ENCODE measurements at places on chromosomes 6 and 20.

- no peak for DNase-seq
These were observed 252.8 kb upstream of the HS3ST5 start for GRCh38 chr6:114595591-114595990.

GRCh38 chr6:31053873-31054272 lies 43.6 kb downstream of the MUC22 start:
- DNase-seq, result no peak

GRCh38 chr6:76790045-76790796 lies 673.1 kb downstream of the HTR1B start:
- no peak for DNase-seq

DNA sequence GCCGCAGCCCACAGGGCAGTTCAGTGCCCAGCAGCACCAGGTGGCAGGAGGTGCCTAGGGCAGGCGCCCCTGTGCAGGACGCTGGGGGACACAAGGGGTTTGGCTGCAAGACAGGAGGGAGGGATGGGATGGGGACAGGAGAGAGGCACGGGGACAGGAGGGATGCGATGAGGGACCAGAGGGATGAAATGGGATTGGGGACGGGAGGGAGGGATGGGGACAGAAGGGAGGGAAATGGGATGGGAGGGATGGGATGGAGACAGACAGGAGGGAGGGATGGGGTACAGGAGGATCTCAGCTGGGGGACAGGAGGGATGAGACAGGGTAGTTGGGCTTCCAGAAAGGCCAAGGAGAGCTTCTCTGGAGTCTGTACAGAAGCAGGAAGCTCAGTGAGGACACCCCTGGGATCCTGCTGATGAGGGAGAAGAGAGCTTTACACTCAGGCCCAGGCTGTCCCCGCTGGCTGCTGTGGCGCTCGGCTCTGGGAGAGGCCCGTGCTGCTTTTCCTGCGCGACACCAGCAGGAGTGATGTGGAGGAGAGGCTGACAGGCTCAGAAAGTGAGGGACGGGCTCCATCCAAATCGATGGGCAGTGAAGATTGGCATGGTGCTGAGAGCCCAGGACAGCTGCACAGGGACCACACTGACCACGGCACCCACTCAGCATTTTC lies 400.8 kb downstream of the SMOC2 start:
- DNase-seq, result no peak

DNA sequence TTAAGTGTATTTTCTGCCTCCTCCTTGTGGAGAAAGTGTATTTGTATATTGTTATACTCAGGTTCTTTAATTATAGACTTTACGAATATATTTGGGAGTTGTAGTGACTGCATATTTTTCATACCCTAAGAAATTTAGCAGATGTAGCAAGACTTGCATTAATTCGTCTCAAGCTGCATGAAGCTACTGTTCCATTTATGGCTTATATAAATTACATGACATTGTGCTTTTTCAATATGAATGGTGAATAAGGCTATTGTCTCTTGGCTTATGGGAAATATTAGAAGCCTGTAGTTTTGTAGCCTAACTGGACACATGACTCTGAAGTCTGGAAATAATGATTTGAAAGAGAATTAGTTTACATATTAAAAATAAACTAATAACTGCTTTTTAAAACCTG lies 2.4 kb downstream of the ADGRG6 start:
- no peak for DNase-seq

- no peak for DNase-seq
These were observed 112.7 kb downstream of the NRSN1 start for GRCh38 chr6:24238700-24239099.

DNA sequence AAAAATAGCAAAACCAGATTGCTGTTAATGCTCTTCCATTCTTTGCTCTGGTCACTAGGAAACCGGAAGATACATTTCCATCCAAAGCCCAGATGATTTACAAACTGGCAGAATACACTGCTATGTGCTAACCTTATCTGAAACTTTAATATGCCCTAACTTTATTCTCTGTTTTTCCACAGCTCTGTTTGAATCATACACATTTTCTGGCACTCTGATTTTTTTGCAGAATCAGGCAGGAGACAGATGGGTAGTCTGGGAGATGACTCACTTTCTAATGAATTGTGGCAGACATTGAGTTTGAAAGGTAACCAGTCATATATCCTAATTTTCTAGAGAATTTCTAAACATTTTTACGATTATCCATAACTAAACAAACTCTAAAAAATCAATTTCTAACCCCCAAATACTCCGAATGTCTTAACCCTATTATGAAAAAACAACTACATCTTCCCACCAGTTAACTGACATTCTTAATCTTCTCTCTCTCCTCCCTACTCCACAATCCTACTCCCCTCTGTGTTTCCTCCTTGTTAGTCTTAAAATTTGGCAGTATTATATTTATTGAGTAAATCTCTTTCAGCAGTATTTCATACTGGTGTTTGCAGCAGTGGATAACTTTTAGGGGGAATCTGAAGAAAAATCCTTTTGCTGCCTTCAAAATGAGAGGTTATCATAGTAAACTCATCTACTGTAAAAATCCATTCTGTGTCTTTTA lies 63.5 kb downstream of the MAN1A1 start:
- DNase-seq, result no peak

DNA sequence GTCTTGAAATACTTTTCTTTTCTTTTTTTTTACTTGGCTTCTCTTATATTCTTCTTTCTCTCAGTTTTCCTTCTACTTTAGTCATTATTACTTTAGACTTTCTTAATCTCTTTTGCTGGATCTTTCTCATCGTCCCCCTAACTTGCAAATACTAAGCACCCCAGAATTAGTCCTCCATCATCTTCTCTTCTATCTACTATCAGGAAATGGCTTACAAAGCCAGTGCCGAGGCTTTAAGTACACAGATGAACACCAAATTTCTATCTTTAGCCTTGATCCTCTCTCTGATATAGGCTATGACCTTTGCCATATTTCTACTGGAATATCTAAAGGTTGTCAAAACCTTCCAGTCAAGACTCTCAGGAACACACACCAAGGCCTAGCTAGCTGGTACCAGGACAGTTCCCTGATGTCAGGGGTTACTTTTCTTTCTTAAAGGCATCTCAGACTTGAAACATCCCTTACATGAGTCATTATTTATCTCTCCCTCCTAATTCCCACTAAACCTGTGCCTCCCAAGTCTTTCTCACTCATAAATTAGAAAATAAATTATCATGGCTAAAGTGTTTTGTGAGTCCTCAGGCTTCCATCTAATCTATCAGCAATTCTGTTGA lies 278.6 kb upstream of the TCF21 start:
- no peak for DNase-seq

DNA sequence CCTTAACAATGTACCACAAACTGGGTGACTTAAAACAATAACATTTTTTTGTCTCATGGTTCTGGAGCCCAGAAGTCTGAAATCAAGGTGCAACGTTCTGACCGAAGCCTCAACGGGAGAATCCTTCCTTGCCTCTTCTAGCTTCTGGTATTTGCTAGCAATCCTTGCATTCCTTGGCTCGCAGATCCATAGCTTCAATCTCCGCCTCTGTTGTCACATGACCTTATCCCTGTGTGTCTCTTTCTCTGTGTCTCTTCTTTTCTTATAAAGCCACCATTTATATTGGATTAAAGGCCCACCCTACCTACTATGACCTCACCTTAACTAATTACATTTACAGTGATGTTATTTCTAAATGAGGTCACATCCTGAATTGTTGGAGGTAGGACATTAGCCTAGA lies 37.2 kb upstream of the DOK5 start:
- no peak for DNase-seq

GRCh38 chr6:16333580-16333979 lies 95.2 kb downstream of the GMPR start:
- no peak for DNase-seq

DNA sequence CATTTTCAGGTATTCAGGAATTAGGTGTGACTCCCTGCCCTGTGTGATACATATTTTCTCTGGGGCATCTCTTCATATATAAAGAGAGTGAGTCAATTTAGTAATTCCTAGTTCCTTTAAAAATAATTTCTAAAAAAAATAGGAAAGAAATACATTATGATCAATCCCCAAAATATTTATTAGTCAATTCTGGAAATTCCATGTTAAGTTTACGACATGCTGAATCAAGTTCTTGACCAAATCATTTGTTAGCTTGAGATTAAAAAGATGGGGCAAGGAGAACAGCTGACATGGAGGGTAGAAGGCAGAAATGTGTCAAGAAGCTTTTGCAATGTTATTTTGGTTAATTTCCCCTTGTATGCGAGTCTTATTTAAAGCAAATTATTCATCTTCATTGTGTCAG lies 22.7 kb upstream of the PRDM1 start:
- no peak for DNase-seq

GRCh38 chr20:19727251-19727847 lies 30.7 kb upstream of the RIN2 start:
- DNase-seq, result no peak

DNA sequence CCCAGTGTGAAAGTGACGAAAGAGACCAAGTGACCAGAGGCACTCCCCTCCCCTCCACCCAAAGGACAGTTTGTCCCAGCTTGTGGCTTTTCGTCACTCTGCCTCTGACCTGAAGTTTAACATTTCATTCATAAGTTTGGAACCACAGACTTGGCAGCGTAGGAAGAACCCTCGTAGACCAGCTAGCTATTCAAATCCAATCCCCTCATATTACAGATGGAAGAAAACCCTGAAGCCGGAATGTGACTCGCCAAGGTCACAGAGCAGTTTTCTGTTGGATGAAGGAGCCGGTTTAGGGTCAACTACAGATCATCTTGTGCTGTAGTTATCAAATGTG lies 3.9 kb upstream of the SYS1 start:
- DNase-seq, result no peak

GRCh38 chr6:31462026-31462963 lies 35.6 kb upstream of the MICB start:
- DNase-seq, result no peak

DNA sequence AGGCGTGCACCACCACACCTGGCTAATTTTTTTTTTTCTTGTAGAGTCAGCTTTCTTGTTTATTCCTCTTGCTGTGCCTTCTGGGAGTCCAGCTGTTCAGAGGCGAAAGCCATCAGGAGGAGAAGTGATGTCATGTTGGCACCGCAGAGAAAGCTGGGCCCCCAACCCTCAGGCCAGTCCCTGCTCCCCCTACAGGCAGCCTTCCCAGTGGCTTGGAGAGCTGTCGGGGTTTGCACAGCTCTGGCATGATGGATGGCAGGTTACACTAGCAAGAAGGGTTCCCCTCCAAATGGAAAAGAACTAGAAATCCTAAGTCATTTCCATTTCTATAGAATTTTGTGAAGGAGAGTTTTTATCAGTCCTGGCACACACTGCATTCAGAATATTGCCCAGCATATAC lies 72.6 kb downstream of the C6orf52 start:
- DNase-seq, result no peak

- DNase-seq, result no peak
These were observed 42.8 kb downstream of the MYO6 start for GRCh38 chr6:75791881-75792280.

- peak; percentile 66 for DNase-seq
These were observed 7.2 kb downstream of the GCNT2 start for GRCh38 chr6:10528158-10528981.

DNA sequence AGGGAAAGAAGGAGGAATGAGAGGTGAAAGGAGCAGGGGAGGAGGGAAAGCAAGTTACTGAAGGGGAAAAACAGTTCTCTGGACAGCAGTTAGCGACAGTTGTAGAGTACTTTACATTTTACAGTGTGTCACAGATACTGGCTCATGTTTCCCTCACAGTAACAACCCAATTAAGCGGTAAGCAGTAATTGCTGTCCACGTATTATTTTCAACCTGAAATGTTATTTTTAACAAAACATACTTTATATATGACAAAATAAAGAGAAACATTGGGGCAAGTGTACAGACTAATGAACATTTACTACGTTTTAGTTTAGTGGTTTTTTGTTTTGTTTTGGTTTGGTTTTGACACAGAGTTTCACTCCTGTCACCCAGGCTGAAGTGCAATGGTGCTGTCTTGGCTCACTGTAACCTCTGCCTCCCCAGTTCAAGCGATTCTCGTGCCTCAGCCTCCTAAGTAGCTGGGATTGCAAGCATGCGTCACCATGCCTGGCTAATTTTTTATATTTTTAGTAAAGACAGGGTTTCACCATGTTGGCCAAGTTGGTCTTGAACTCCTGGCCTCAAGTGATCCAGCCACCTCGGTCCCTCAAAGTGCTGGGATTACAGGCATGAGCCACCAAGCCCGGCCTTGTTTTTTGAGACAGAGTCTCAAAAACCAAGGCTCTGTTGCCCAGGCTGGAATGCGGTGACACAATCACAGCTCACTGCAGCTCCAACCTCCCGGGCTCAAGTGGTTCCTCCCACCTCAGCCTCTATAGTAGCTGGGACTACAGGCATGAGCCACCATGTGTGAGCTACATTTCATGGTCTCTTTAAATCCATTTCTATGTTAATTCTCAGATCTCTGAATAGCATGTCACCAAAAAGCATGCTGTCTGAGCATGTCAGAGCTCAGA lies 22.6 kb upstream of the BTN3A2 start:
- DNase-seq, result no peak

DNA sequence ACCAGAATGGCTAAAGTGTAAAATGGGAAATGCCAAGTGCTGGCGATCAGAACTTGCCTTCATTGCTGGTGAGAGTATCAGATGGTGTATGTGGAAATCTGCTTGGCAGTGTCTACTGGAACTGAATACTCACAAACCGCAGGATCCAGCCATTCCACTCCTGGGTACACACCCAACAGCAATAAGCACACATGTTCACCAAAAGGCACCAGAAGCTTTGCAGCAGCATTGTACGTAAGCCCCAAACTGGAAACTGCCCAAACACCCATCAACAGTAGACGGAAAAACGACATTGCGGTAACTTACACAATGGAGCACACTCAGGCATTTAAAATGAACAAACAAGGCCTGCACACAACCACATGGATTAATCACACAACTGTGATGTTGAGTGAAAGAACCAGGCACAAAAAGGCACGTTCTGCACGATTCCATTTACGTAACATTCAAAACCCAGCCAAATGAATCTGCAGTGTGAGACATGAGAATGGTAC lies 37.3 kb upstream of the BPIFA2 start:
- DNase-seq, result no peak

GRCh38 chr6:108768166-108768555 lies 80.1 kb upstream of the ARMC2 start:
- DNase-seq, result no peak

GRCh38 chr20:36052117-36052513 lies 83.7 kb downstream of the CNBD2 start:
- no peak for DNase-seq

- no peak for DNase-seq
These were observed 343.8 kb upstream of the MMS22L start for GRCh38 chr6:97626671-97627441.

DNA sequence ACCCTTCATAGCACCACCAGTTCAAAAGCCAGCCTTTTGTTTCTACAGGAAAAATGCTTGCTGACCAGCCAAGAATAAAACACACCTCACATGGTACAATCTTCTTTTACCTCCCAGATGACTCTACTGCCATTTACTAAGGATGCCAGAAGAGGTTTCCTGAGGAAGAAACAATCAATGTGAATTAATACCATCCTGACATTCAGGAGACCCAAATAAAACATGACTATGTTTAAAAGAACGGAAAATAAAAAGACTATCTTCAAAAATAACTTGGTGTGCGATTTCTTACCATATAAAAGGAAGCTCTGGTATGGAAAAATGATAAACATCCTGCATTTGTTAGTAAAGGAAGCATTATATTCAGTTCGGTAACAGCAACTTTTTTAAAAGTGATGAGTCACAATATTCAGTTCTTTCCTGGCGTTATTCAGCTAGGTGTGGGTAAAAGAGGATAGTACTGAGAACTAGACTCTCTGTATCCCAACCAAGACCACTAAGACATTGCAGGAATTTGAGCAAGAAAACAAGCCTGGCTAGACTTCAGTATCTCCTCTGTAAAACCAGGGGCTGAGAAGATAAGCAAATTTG lies 16.3 kb downstream of the COL21A1 start:
- DNase-seq, result no peak
